ENCODE measurements at places on chromosomes 7 and 10. TPM values are rescaled to one million over a fixed set of nuclear protein-coding genes. Genes with fewer than 3 reads are reported as not detected.

Gene GBX1
- total RNA-seq: not detected

Gene RSPH10B2
- total RNA-seq: 3.1 TPM

Gene NPC1L1
- 0.11 TPM for total RNA-seq

DNA sequence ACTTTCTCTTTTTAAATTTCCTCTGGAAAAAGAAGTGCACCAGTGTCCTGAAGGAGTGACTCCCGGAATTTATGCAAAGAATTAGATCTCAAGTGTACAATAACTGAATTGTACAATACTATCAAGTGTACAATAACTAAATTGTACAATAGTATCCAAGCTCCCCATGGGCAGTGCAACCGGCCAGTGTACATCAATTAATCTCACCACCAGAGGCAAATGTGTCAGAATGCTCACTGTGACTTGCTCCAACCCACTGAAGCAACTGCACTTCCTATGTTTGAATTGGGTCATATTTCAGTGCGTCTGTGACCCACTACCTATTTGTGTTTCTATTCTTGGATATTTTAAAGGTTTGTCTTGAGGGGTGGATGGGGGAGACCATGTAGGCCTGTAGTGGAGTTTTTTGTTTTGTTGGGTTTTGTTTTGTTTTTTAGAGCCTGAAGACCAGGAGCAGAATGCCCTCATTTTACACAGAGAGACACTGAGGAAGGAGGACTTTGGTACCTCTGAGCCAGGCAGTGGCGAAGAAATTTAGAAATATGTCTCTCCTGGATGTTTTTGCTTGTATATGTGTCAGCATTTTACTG, 78.5 kb upstream of the CTTNBP2 start:
- H3K4me3 ChIP-seq: no peak overlapping the region
- no peaks in the 10 kb centered on the region for H3K4me1 ChIP-seq
- no peaks in the 10 kb centered on the region for H3K36me3 ChIP-seq
- DNase-seq: no peak
- no peaks in the 10 kb centered on the region for H3K27me3 ChIP-seq
- H3K27ac ChIP-seq: no peak overlapping the region

- peaks cover 7% of the 10 kb centered on the region for H3K4me1 ChIP-seq
- no peaks in the 10 kb centered on the region for H3K27me3 ChIP-seq
- no peak overlapping the region for H3K4me3 ChIP-seq
- no peak overlapping the region for H3K27ac ChIP-seq
- H3K36me3 ChIP-seq: no peaks in the 10 kb centered on the region
Observed at GRCh38 chr10:44781131-44781530, 130.0 kb upstream of the TMEM72 start.

GRCh38 chr7:47268851-47269836, 312.8 kb downstream of the TNS3 start:
- no peak overlapping the region for H3K27ac ChIP-seq
- no peak overlapping the region for H3K4me3 ChIP-seq
- no peaks in the 10 kb centered on the region for H3K36me3 ChIP-seq
- H3K27me3 ChIP-seq: no peaks in the 10 kb centered on the region
- no peak for DNase-seq
- H3K4me1 ChIP-seq: peaks cover 5% of the 10 kb centered on the region

GRCh38 chr10:110824152-110824441, 47.6 kb upstream of the PDCD4 start:
- no peak for DNase-seq
- H3K36me3 ChIP-seq: no peaks in the 10 kb centered on the region
- no peak overlapping the region for H3K4me3 ChIP-seq
- no peaks in the 10 kb centered on the region for H3K27me3 ChIP-seq

DNA sequence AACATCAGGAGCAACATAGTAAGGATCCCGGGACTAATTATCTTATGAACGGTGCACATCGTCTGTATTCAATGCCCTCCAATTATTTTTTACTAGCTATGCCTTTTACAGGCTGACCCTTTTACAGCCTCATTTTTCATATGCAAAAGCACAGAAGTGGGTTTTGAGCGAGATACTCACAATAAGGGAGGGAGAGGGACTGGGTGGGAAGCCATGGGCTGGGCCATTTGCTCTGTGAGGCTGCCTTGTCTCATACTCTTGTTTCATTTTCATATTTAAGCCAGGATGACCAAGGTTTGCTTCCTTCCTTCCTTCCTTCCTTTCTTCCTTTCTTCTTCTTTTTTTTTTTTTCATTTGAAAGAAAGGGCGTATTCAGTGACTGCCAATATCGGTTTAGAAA, 259.3 kb downstream of the TRIL start:
- H3K27me3 ChIP-seq: no peaks in the 10 kb centered on the region
- no peaks in the 10 kb centered on the region for H3K4me1 ChIP-seq
- DNase-seq: no peak
- H3K36me3 ChIP-seq: no peaks in the 10 kb centered on the region

GRCh38 chr10:37476285-37476684, 350.9 kb downstream of the ANKRD30A start:
- no peak overlapping the region for H3K4me3 ChIP-seq
- H3K27me3 ChIP-seq: no peaks in the 10 kb centered on the region
- no peaks in the 10 kb centered on the region for H3K36me3 ChIP-seq
- no peaks in the 10 kb centered on the region for H3K4me1 ChIP-seq

DNA sequence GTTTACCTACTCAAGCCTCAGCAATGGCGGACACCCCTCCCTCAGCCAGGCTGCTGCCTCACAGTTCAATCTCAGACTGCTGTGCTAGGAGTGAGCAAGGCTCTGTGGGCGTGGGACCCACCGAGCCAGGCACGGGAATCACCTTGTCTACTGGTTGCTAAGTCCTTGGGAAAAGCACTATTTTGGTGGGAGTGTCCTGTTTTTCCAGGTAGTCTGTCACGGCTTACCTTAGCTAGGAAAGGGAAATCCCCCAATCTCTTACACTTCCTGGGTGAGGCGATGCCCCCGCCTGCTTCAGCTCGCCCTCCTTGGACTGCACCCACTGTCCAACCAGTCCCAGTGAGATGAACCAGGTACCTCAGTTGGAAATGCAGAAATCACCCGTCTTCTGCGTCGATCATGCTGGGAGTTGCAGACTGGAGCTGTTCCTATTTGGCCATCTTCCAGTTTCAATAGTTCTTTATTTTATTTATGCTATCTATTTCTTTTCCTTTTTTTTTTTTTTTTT, at the start of gene HYAL4:
Gene HYAL4 (plus strand): TSS at position 458 of the 508 bp plus-strand sequence. CDS start 23,105 bp downstream, outside the sequence.
- H3K4me3 ChIP-seq: no peak within 1 kb of the TSS
- no peaks in the 10 kb centered on the region for H3K27me3 ChIP-seq
- DNase-seq: no peak

DNA sequence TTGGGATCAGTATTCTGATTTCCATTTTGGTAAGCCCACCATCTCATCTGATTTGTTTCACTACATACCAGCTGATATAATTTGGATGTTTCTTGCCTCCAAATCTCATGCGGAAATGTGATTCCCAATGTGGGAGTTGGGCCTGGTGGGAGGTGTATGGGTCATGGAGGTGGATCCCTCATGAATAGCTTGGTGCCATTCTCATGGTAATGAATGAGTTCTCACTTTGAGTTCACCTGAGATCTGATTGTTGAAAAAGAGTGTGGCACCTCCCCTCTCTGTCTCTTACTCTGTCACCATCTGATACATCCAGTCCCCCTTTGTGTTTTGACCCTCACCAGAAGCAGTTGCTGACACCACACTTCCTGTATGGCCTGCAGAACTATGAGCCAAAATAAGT, 347.3 kb downstream of the ARL4A start:
- H3K27me3 ChIP-seq: no peaks in the 10 kb centered on the region
- H3K4me3 ChIP-seq: no peak overlapping the region
- DNase-seq: no peak
- no peaks in the 10 kb centered on the region for H3K4me1 ChIP-seq

All from ovary (tissue), 10 donors.